Activated CD4-positive, CD25-positive, alpha-beta regulatory T cell (primary cell): ENCODE measurements at places on chromosomes 2 and 18.

DNA sequence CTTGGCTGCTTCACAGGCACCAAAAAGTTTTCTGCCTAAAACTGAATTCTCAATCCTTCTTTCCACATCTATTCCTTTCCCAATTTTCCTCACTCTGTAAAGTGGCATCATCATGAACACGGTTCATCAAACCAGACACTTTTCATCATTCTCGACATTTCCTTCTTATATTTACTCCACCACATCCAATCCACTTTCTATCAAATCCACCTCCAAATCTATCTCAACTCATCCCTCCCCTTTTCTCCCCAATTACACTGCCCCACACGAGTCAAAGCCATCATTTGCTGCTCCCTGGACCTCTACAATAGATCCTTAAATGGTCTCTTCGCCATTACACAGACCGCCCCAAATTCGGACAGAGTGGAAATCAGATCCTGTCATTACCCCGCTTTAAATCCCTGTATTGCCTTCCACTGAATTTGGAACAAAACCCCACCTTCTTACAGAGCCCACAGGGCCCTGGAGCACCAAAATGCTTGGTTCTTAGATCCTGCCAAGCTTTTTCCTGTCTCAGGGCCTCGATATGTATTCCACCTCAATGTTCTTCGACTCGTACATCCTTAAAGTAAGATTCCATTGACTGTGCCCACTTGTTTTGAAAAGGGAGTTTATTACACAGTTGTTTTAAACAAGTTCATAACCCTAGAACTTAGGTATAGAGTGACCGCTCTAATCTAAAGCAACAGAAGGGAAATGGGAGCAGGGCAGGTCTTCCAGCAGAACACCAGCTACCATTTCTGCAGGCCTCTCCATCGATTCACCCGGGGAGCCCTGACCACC lies 856 bp downstream of the ACAA2 start:
- DNase-seq, result no peak

DNA sequence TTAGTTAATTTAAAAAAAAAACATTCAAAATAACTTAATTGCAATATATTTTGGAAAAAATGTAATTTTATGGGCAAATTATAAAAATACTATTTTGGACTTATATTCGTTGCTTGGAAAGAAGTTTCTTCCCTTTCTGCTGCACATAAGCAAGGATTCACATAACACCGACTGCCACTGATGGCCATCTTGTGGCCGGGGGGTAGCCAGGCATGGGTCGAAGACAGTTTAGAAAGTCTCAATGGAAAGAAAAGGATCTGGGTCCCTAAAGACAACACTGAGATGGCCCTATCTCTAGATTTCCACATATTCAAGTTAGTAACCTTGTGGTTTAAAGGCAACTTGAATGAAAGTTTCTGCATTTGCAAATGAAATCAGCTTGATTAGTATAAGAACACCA lies 318.6 kb downstream of the AKAIN1 start:
- no peak for DNase-seq

- DNase-seq, result no peak
These were observed 715.2 kb downstream of the CCDC85A start for GRCh38 chr2:56898986-56899385.

DNA sequence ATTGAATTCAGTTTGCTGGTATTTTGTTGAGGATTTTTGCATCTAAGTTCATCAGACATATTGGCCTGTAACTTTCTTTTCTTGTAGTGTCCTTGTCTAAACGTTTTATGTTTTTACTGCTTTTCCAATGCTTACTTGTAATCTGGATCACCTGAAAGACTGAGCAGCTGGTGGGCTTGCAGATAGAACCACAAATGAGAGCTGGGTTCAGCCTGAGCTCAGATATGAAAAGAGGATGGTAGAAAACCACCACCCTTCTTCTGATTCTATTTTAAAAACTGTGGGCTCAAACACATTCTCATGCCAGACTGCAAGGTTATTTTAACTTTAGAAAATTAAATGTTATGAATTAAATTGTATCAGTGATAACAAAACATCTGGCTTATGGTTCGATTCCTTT lies 70.8 kb downstream of the DDX18 start:
- DNase-seq, result no peak

DNA sequence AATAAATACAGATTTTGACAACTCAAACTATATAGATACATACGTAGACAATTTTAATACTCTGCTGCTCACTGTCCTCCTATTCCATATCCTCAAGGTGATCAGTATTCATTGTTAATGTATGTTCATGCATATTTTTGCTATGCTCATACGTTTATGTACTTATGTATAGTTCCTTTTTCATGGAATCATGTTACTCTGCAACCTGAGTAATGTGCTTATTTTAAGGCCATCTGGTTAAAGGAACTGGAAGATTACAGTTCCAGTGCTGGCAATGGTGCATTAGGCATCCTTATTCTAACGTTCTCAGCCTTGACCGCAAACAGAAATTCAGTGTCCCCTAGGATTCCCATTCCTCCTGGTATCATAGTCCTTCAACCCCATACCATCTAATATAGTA lies 385.0 kb upstream of the TNP1 start:
- no peak for DNase-seq

GRCh38 chr18:76765649-76766048 lies 56.7 kb upstream of the ZNF236 start:
- no peak for DNase-seq

GRCh38 chr2:152236191-152236925 lies 60.8 kb upstream of the STAM2 start:
- DNase-seq, result no peak

DNA sequence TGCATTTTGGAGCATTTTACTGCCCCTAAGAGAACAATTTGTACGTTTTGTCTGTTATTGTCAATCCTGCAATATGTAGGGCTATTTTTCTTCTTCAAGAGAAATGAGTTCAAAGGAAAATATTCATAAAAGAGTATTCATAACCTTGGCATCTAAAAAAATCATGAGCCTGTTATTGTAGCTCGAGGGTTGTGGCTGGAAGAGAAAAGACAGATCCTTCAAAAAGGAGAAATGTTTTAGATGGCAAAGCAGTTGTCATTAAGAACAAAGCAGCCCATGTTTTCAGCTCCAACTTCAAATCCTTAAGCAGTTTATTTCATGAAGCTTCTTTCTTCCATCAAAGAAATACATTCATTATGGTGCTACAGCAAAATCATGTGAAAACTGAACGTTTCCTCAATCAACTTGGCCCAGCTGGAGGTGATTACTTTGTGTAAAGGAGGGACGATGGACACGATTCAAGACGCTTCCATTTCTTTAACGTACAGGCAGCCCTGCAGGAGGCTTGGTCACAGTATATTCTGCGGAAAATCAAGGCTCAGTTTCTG lies 31.4 kb downstream of the QPCT start:
- no peak for DNase-seq

- no peak for DNase-seq
These were observed 25.7 kb downstream of the SRBD1 start for GRCh38 chr2:45585267-45585861.

GRCh38 chr18:7329016-7329415 lies 98.1 kb downstream of the LRRC30 start:
- no peak for DNase-seq

DNA sequence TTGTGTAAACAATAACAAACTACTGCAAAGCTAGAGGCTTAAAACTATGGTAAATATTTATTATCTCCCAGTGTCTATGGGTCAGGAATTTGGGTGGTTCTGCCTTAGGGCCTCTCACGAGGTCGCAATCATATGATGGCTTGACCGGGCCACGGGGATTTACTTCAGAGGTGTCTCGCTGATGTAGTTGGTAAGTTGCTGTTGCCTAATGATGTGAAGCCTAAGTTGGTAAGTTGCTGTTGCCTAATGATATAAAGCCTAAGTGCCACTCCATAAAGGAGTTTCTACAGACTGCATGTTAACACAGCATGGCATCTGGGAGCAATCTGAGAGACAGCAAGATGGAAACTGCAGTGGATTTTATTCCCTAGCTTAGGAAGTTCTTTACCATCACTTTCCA lies 35.8 kb downstream of the FMNL2 start:
- no peak for DNase-seq

DNA sequence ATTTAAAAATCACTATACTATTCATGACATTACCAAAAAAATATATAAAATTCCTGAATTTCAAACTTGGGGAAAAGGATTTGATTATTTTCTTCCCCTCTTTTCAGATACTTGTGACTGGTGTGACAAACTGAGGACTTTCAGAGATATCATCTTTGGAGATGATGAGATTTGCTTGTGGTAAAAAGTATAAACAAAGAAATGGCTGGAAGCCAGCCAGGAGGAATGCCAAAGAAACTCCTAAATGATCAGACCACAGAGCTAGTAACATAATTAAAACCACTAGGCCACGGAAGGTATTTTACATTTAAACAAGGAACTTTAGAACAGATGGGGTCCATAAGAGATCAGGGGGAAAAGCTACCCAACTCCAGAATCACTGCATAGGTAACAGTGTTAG lies 58.7 kb downstream of the PIGN start:
- DNase-seq, result no peak

DNA sequence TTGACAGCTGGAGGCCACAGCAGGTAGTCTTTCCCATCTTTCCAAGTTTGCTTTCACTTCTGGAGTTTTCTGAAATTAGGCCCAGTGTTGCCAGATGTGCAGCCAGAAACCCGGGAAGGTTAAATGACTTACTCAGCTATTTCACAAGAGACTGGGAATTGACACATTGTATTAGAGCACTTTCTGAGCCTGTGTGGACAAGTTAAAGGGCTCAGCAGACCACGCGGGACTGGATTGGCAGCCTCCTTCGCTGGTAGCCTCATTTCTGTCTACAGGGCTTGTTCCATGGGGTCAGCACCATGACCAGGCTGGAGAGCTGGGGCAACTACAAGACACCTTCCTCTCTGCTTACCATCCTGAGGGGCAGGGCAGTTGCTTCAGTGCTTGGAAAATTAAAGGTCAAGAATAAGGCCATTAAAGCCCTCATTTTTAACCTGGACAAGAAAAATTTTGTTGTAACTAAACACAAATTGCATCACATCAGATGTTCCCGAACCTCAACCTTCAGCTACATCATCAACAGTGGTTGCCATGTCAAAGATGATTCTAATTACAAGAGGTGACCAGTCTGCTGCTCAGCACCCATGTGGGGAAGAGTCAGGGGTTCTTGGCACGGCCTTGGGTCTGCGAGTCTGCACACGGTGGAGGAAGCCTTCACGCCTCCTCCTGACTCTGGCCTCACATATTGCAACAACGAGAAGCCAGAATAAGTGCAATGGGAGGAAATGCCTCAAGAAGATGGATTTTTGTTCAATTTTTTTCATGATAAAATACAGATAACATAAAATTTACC lies 279.5 kb upstream of the RAB6C start:
- no peak for DNase-seq

GRCh38 chr2:168692132-168692744 lies 110.2 kb upstream of the NOSTRIN start:
- DNase-seq, result no peak

- DNase-seq, result no peak
These were observed 130.6 kb upstream of the MC4R start for GRCh38 chr18:60503199-60503598.

DNA sequence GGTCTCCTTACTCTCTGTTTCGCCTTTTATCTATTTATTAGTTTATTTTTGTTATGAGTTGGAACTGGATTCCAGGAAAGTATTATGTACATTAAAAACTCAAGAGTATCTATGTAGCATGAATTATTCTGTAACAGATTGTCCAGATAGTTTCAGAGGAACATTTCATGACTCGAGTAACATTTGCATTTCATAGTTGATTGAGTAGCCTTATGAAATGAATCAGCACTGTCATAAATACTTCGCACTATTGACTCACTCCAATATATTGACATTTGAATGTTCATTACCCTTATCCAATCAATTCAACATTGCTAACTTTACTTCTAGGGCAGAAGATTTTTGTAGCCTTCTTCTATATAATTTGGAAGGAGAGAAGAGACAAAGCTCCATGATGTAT lies 11.3 kb upstream of the VRK2 start:
- DNase-seq, result no peak

GRCh38 chr18:42281124-42281523 lies 326.1 kb downstream of the PIK3C3 start:
- DNase-seq, result no peak

DNA sequence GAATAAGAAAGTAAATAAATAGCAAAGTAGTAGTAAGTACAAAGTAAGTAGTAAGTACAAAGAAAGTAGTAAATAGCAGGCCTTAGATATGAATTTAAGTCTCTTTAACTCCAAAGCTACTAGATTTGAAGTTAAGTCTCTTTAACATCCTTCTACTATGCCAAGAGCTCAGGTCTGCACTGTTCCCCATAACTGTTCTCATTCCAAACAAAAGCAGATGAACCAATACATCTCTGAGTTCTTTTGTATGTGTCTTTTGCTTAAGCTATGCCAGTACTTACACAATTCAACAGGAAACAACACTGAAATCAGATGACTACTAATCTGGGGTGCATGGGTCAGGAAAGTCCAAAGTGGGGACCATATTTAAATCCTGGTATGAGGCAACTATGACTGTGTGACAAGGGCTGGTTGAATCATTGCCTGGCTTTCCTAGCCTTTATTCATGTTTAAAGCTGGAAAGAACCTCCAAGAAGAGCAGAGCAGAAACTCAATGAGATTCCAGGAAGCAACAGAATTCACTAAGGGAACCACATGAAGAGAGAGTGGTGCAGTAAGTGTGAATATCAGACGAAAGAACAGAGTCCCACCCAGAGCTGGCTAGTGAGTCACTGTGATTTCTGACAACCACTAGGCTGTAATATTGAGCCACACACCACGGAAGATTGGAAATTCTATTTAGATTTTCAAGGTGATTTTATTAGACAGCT lies 51.0 kb upstream of the CYP26B1 start:
- no peak for DNase-seq

DNA sequence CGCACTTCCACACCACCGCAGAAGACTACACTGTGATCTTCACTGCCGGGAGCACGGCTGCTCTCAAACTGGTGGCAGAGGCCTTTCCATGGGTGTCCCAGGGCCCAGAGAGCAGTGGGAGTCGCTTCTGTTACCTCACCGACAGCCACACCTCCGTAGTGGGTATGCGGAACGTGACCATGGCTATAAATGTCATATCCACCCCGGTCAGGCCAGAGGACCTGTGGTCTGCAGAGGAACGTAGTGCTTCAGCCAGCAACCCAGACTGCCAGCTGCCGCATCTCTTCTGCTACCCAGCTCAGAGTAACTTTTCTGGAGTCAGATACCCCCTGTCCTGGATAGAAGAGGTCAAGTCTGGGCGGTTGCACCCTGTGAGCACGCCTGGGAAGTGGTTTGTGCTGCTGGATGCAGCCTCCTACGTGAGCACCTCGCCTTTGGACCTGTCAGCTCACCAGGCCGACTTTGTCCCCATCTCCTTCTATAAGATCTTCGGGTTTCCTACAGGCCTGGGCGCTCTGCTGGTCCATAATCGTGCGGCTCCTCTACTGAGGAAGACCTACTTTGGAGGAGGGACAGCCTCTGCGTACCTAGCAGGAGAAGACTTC lies 12.5 kb downstream of the MOCOS start:
- DNase-seq, result no peak

- DNase-seq, result no peak
These were observed 69.4 kb downstream of the EMILIN2 start for GRCh38 chr18:2916184-2916583.

DNA sequence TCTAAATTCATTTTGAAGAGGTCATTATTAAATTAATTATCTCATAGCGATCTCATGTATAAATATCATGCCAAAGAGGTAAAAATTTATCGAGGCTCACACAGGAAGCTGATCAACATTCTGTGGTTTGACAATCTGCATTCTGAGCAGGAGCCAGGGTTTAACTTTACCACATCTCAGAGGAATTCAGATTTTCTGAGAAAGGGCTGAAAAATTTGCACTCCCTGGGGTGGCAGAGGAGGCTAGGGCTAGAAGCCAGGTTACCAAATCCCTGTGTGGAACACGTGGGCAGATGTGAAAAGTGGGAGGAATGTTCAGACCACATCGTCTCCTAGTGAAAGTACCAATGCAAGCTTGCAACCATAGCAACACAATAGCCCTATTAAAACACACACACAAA lies 63.5 kb upstream of the CTLA4 start:
- no peak for DNase-seq
